ENCODE measurements at places on chromosomes 4 and X. TPM values are rescaled to one million over a fixed set of nuclear protein-coding genes. Genes with fewer than 3 reads are reported as not detected.

VCX3B gene
- total RNA-seq: not detected

- H3K27me3 ChIP-seq: no peaks in the 10 kb centered on the region
- H3K36me3 ChIP-seq: no peaks in the 10 kb centered on the region
- DNase-seq: no peak
Observed at GRCh38 chr4:107468812-107469211, 251.2 kb downstream of the PAPSS1 start.

HTRA3 gene
- 35.2 TPM for total RNA-seq

DNA sequence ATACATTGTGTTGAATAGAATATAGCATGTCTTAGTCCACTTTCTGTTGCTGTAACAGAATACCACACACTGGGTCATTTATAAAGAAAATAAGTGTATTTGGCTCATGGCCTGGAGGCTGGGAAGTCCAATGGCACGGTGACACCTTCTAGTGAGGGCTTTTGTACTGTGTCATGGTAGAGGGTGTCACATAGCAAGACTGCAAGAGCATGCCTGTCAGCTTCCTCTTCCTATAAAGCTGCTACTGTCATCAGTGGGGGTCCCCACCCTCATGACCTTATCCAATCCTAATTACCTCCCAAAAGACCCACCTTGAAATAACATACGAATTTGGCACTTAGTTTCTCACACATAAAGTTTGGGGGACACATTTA is 193.2 kb downstream of the PTTG2 start:
- no peak overlapping the region for H3K27ac ChIP-seq
- peaks cover 31% of the 10 kb centered on the region for H3K4me1 ChIP-seq
- no peaks in the 10 kb centered on the region for H3K27me3 ChIP-seq
- no peaks in the 10 kb centered on the region for H3K36me3 ChIP-seq
- no peak for DNase-seq

IGSF1 gene
- total RNA-seq: 3.5 TPM

All from astrocyte (in vitro differentiated cells and primary cell).